ENCODE measurements at places on chromosomes 13 and 19.

- DNase-seq: no peak
Measured at GRCh38 chr19:48495396-48495795, 16.2 kb downstream of the LMTK3 start.

DNA sequence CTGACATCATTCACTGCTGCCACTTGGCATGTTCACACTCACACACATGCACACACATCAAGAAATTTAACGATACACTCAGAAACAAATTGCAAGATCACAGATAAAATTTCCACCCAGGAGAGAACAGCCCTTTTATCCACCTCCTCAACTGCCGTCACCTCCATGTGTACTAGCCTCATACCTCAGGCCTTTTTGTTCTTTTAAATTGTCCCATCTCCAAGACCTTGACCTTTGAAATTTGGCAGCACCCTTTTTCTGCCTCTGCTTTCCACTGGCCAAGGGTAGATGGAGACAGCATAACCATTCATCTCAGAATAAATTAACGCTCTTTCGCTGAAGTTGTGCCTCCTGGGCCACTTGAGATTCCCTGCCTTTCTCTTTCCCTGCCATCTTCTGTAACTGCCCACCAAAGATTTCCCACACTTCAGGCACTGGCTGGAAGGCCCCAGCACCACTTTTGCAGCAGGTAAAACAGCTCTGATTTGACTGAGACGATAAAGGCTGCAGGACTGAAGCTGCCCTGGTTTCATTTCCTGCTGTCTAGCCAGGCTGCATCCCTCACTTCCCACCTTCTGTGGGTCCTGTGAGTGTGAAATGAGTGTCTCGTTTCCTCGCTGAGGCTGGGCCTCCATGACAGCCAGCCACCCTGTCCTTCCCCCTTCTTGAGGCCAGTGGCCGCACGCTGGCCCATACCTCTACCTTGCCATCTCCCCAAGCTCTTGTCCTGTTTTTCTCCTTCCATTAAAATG lies 39.3 kb downstream of the MBNL2 start:
- no peak for DNase-seq

DNA sequence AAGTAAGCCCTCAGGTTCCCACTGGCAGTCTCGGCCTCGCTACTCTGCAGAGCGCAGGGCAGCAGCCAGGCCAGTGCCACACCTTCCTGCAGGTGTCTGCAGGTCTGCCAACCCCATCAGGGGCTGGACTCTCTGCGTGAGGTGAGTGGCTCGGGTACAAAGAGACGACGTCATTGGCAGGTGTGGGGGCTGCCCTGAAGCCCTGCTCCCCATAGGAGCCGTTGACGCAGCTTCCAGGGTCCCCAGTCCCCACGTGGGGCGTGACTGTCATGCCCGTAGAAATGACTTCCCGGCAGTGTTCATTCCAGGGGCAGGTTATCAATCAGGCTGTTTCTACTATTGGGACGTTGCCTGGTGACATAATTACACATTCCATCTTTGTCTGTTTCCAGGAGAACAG lies 15.3 kb upstream of the GJB6 start:
- DNase-seq: no peak

- DNase-seq: no peak
Measured at GRCh38 chr13:59906413-59907049, 257.2 kb downstream of the DIAPH3 start.

- peak; percentile 63 for DNase-seq
Measured at GRCh38 chr19:33054623-33055022, 10.1 kb downstream of the RHPN2 start.

GRCh38 chr19:31461814-31462539 lies 112.7 kb upstream of the TSHZ3 start:
- DNase-seq: no peak

GRCh38 chr13:112679381-112679780 lies 10.5 kb upstream of the ATP11A start:
- no peak for DNase-seq

- no peak for DNase-seq
Measured at GRCh38 chr13:98922306-98922705, 55.6 kb downstream of the DOCK9 start.

GRCh38 chr13:94057618-94058186 lies 421.8 kb downstream of the DCT start:
- no peak for DNase-seq

DNA sequence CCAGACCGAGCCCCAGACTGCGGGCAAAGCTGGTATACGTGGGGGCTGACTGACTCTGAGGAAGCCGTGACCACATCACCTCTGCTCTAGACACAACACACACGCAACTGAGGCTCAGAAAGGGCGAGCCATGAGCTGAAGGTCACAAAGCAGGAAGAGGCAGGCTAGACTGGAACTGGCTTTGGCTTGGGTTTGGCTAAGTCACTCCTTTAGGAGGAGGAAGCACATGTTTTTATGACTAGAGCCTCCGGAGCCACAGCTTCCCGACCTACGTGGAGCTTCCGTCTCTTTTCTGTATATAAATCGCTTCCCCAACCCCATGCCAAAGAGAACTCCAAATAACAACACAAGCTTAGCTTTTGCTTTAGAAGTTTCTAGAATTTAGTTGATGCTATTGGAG lies 48.0 kb downstream of the RFX2 start:
- DNase-seq: no peak

DNA sequence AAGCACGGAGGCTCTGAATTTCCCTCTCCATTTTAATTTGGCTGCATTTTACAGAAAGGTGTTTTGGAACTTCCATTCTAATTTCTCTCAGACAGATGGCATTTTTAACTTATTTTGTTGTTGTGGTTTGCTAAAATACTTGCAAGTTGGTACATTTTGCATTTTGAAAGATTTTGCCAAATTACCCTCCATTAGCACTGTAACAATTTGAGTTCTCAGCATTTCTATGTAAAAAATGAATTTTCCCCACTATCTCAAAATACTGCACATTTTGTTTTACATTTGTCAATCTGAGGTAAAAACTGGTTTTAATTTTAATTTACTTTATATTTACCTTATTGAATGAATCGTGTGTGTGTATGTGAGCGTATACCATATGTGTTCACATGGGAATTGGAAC lies 7.0 kb upstream of the HNRNPL start:
- no peak for DNase-seq

DNA sequence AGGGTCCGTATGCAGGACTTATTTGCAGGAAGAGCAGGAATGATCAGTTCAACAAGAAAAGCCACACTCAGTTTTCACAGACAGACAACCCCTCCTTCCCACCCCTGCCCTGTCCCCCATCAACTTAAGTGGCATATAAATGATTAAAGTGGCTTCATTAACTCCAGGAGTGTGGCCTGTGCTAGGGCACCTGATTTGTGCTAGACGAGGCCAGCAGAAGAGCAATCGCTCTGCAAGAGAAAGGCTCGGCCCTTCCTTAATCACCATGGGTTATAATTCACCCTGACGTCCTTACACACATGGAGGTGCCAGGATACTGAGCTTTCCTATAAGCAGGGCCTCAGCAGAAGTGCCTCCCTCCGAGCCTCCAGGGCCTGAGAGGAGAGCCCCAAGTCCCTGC lies 14.6 kb downstream of the C19orf12 start:
- no peak for DNase-seq

- DNase-seq: peak; percentile 31
Measured at GRCh38 chr13:96650301-96650886, 343.9 kb downstream of the OXGR1 start.

GRCh38 chr13:113926951-113927660 lies 46.8 kb downstream of the C13orf46 start:
- no peak for DNase-seq

DNA sequence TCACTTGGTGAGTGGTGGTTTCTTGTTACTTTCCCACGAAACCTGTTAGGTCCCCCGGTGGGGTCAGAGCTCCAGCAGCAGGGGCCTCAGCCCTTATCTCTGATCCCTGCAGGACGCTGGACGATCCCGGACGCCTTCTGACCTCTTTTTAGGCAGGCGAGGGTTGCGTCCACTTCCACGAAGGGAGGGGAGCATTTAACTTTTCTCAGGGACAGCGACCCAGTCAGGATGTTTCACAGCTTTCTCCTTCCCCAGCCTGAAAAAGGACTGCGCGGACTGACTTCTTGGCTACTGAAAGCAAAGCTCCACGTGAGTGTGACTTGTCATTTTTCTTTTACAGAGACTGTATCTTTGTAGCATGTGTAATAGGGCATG lies 692 bp downstream of the ZNF234 start:
- no peak for DNase-seq

DNA sequence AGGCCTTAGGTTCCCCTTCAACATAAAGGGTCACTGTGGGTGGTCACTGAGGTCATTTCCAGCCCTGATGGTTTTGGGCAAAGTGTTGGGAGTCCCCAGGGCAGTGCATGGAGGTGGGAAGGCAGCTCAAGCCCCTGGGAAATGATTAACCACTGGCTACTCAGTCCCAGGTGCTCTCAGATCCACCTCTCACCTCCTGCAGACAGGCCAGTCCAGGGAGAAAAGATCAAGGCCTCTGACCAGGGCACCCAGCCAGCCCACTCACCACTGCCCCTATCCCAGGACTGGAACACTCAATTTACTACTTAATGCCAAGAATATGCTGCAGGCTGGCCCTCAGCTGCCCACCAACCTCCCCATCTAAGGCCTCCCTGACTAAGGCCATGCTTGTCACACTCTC lies 1307.9 kb downstream of the UQCRFS1 start:
- no peak for DNase-seq

GRCh38 chr19:49155820-49156346 lies 687 bp upstream of the HRC start:
- no peak for DNase-seq

GRCh38 chr19:31531326-31531725 lies 182.1 kb upstream of the TSHZ3 start:
- DNase-seq: no peak

- no peak for DNase-seq
Measured at GRCh38 chr13:113129480-113129879, 6.9 kb downstream of the F10 start.

DNA sequence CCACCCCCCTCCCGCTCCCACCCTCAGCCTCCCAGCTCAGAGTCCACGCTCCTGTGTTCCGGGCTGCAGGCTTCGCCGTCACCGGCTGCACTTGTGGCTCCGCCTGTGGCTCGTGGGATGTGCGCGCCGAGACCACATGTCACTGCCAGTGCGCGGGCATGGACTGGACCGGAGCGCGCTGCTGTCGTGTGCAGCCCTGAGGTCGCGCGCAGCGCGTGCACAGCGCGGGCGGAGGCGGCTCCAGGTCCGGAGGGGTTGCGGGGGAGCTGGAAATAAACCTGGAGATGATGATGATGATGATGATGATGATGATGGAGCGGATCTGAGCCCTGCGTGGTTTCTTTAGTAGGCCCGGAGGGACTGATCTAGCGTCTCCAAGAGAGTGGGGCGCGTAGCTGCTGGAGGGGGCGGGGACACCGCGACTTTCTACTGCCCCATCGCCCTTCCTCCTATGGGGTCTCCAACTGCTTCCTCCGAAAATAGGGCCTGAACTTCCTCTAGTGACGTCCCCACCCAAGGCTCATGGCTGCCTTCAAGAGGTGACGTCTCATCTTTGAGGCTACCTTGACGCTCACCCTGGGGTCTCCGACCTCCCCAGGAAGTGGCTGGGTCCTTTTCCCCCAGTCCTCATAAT lies 1.4 kb downstream of the RETN start:
- DNase-seq: no peak

DNA sequence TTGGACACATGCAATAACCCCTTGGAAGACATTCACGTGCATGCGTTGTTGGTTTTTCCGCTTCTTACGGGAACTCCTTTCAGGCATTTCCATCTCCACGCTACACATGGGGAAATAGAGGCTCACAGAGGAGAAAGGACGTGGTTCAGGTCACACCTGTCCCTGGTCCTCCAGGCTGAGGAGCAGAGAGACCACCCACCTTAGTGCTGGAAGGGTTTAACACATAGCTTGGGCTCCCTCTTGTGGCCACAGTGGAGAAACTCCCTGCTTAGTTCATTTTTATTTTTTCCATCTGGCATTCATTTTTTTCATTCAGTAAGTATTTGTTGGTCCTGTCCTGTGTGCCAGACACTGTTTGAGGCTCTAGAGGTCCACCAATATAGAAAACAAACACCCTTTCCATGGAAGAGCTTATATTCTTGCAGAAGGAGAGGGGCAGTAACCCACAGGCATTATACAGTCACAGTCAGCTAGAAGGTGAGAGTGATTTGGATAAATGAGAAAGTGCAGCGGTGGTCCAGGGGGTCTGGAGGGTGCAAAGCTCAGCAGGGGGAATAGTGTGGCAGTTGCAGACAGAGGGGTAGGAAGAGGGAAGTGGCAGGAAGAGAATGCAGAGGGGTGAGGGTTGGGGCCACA lies 24.2 kb upstream of the TTYH1 start:
- DNase-seq: no peak

- no peak for DNase-seq
Measured at GRCh38 chr13:99723878-99724277, 222.6 kb downstream of the TM9SF2 start.

Data from epithelial cell of prostate (primary cell).